ENCODE measurements at places on chromosomes 12 and 14.

DNA sequence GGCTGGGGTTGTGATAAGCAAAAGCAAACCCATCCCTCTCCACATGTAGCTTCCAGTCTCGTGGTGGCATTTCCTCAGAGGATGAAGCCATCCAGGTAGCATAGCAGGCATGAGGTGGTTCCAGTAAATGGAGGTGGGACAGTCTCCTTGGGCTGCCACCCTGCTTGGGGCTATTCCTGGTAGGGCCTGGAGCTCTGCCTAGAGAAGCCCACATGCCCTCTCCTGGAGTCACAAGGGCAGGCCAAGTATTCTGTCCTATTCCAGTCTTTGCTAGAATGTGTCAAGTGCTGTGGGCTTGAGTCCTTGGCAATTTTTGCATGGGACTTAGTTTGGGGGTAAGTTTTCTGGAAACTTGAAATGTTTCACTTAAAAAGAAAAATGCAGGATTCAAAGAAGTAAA, 469.9 kb downstream of the DPF3 start:
- no peak for DNase-seq

DNA sequence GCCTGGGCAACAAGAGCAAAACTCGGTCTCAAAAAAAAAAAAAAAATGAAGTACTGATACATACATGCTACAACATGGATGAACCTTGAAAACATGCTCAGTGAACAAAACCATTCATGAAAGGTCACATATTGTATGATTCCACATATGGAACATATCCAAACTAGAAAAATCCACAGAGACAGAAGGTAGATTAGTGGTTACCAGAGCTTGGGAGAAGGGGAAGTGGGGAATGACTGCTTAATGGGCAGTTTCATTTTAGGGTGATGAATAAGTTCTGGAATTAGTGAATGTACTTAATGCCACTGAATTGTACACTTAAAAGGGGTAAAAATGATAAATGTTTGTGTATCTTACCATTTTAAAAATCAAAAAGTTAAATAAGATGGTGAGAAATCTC, 2.7 kb downstream of the ITGB7 start:
- no peak for DNase-seq

DNA sequence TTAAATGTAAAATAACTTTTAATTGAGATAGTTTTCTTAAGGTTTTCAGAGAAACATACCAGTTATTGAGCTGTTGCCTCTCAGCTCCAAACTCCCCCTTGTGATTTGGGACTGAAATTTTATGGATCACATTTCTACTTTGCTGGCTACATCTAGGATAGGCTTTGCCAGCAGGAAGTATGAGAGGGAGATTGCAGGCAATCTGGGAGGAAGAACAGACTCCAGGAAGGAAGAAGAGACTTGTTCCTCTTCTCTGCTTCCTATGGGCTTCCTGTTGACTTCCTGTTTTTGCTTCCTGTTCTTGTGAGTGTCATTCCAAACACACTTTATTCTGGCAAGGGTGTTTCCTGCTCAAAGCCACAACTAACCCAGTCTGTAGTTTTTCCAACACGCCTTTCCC, 312.9 kb downstream of the ITPR2 start:
- DNase-seq, result no peak

GRCh38 chr12:54378796-54379397, 5.6 kb downstream of the ZNF385A start:
- no peak for DNase-seq

GRCh38 chr12:122754790-122755189, 2.2 kb downstream of the DENR start:
- DNase-seq, result no peak

- no peak for DNase-seq
Measured at GRCh38 chr14:49754570-49755097, 13.3 kb upstream of the KLHDC2 start.

DNA sequence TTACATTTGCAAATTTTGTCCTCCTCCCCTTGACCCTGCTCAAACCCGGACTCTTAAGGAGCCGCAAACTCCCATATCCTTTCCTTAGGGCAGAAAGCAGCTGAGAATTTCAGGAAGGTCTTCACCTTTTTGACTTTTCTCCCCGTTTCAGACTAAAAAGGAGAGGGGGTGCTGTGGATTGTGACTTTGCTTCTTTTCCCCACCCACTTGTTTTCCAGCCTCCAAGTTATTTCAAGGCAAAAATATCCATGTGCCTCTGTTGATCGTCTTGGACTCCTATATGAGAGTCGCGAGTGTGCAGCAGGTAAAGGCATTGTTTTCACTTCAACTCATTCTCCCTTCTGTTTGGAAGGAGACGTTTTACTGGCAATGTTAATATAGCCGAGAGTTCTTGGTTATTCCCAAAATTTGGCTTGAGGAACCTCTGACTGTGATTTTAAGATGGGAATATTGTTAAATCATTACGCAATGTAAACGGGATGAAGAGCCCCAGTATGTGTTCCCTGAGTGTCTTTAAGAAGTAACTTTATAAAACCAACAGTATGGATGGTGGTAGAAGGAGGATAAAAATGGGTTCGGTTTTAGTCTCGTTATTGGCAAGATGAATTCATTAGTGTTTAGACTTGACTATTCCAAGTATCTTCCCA, 663 bp downstream of the LRRK2 start:
- DNase-seq, result no peak

DNA sequence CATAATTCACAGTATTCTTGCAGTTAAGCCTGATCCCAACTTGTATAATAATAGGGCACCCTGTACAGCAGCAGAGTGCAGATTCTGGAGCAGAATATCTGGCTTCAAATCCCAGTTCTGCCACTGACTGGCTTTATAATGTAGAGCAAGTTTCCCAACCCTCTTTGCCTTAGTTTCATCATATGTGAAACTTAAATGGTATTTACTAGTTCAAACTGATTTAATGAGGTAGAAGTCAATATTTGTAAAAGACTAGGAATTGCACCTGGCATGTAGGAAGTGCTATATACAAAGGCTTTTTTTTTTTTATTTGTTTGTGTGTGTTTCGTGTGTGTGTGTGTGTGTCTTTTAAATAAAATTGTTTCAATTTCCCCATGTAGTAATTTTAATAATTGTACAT, 125.9 kb downstream of the CCER1 start:
- no peak for DNase-seq

DNA sequence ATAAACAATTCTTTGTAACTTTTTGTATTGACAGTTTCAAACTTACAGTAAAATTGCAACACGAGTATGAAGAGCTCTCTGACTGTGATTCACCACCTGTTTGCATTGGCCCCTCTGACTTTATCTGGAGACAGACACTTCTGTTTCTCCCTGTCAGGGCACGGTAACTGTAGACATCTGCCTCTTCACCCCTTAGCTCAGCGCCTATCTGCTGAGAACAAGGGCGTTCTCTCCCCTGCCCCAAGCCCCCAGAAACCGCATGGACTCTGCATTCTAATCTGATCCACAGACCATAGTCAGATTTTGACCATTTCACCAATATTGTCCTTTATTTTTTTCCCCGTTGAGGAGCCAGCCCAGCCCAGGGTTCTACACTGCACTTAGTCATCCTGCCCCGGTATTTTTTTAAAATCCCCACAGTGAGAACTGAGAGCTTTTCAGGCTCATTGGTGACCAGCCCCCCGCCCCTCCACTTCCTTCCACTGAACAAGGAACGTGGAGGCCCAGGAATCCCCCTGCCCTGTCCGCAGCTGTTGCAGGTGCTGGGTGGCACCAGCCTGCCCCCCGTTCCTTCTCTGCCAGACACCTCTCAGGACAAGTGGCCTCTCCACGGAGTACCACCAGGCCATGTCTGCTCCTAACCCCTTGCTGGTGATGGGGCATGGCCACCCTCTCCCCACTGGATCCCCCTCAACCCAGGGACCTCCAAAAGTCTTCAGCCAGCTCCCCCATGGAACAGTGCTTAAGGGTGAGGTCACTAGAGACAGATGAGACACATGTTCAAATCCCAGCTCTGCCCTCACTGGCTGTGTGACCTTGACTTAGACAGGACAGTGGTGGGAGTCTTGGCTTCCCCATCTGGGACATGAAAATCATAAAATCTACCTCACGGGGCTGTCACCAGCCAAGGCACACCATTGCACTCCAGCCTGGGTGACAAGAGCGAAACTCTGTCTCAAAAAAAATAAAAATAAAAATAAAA, 11.2 kb downstream of the RHOF start:
- peak; percentile 74 for DNase-seq

GRCh38 chr12:39538679-39539104, 80.9 kb downstream of the ABCD2 start:
- no peak for DNase-seq

DNA sequence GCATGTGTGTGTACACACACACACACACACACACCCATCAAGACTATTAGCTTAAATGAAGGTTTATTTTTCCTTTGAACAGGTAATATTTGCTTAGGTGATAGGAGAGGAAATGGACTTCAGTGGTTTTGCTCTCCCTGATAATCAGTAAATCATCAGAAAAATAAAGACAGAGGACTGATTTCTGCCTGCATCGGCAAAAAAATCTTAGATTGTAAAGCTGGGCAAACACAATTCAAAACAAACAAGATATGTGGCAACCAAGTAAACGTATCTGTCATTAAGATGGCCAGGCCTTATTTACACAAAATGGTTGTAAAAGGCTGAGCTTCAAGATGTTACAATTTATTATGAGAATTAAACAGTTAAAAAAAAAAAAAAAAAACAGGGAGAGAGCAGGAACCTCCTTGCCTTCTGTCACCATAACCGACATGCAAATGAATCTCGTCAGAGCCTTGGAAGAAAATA, 31.3 kb downstream of the PRKD1 start:
- DNase-seq, result no peak

DNA sequence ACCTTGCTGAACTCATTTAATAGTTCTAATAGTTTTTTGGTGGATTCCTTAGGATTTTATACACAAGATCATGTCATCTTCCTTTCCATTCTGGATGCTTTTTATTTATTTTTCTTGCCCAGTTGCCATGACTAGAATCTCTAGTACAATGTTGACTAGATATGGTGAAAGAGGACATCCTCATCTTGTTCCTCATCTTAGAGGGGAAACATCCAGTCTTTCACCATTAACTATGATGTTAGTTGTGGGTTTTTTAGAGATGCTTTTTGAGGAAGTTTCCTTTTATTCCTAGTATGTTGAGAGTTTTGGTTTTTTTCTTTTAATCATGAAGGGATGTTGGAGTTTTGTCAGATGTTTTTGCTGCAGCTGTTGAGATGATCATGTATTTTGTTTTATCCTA, 8.7 kb downstream of the ANKRD13A start:
- DNase-seq, result no peak

- no peak for DNase-seq
Measured at GRCh38 chr14:53613404-53614253, 343.0 kb downstream of the BMP4 start.

Measured in activated naive CD8-positive, alpha-beta T cell treated with anti-CD3 and anti-CD28 coated beads, Interleukin-2, amount 50 U/mL, for 24 hours (primary cell).